Nasal cavity respiratory epithelium epithelial cell of viscerocranial mucosa (primary cell): ENCODE measurements at places on chromosomes 2 and 18. TPM values are rescaled to one million over a fixed set of nuclear protein-coding genes. Genes with fewer than 3 reads are reported as not detected.

COL5A2 gene
- total RNA-seq = 9.6 and 23.5 TPM in 2 replicates

MRO gene
- not detected in 2 replicates for total RNA-seq

THAP4 gene
- 48.1 and 53.0 TPM in 2 replicates for total RNA-seq

IL37 gene
- not detected in 2 replicates for total RNA-seq

MC4R gene
- total RNA-seq = not detected in 2 replicates

FARP2 gene
- 29.7 and 42.7 TPM in 2 replicates for total RNA-seq

MAP3K20 gene
- 44.9 and 81.7 TPM in 2 replicates for total RNA-seq

HAT1 gene
- 32.2 and 43.7 TPM in 2 replicates for total RNA-seq

FAM237A gene
- total RNA-seq = not detected in 2 replicates

NPPC gene
- not detected in 2 replicates for total RNA-seq

DQX1 gene
- 1.0 and 3.9 TPM in 2 replicates for total RNA-seq

TTR gene
- not detected in 2 replicates for total RNA-seq
